IPS-NIHi11 (cell line): ENCODE measurements at places on chromosomes 1 and 21.

GRCh38 chr1:220631238-220631815 is 58.8 kb upstream of the C1orf115 start:
- DNase-seq, result no peak

DNA sequence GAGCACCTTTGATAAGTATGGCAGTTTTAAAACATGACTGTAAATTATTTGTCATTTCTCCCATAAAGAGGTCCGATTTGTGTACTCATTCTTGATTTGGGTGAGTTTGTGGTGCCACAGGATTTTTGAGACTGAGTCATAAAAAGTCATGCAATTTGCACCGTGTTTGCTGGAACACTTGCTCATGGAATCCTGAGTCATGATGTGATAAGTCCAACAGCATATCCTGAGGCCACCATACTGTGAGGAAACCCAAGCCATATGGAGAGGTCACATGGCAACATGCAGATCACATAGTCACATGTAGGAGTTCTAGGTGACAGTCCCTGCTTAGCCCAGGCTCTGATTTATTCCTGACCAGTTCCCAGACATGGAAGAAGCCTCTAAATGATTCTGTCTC is 40.8 kb upstream of the PRRX1 start:
- no peak for DNase-seq

DNA sequence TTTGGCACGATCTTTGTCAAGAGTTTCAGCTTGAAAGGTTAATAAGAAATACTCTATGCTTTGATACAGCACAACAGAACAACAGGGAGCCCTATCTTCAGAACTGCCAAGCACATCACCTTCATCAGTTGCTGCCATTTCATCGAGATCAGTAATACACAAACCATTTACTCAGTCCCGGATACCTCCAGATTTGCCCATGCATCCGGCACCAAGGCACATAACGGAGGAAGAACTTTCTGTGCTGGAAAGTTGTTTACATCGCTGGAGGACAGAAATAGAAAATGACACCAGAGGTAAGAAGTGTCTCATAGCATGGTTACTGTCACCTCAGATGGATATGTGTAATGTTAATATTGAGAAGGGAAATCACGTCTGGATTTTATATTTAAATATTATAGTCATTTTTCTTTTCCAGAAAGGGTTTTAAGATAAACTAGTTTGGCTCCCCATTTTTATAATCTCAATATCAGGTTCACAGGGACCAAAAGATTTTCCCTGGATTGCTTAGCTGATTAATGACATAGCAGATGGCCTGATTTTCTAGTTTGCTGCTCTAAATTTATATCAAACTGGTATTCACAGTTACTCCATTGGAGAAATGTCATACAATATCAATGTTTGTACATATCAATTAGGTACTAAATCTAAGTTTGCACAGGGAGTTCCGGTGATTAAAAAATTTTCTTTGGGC is 97.3 kb downstream of the USP25 start:
- no peak for DNase-seq

GRCh38 chr1:191320062-191320461 is 838.2 kb upstream of the RGS18 start:
- DNase-seq, result no peak

DNA sequence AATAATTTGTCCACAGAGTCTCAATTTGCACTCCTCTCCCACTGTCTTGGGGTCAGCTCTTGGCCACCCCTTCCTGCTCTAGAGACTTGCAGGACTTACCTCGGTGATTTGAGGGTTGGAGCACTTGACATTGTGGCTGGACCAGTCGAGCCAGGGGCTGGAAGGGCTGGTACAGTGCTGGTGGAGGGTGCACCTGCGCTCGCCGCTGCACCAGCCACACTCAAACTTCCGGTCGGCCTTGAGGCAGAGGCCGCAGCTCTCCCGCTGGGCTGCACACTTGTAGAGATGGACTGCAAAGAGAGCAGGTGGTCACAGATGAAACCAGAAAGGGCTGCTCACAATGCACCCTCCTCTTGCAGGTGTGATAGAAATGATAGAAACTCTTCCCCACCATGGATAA is 165.0 kb downstream of the PLXNA2 start:
- DNase-seq, result no peak

GRCh38 chr1:174301295-174302077 is 142.2 kb downstream of the RABGAP1L start:
- no peak for DNase-seq

- DNase-seq, result no peak
Observed at GRCh38 chr1:197837911-197838310, 62.6 kb upstream of the DENND1B start.

- no peak for DNase-seq
Observed at GRCh38 chr1:168691541-168691940, 37.5 kb downstream of the DPT start.

DNA sequence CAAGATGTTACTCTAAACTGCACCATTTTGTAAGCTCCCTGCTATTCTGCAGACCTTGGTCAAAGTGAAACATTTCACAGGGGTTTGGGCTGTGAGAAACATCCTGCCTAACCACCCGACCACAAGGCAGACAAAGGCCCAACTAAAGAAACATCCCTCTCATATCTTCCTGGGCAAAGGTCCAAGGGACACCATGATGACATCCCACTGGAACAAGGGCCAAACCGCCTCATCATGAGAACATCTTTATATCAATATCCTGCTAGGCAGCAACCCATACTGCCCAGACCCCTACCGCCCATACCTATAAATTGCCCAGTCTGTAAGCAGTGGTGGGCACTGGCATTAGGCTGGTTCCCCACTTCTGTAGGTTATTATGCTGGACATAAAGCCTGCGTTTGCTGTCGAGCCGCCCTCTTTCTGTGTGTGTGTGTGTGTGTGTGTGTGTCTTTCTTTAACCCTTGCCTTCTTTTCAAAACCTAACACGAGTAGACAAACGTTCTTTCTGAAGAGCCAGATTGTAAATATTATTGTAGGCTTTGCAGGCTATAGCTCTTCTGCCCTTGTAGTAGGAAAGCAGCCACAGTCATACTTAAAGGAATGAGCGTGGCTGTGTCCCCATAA is 1.0 kb upstream of the PPIE start:
- DNase-seq, result no peak
